ENCODE measurements at places on chromosomes 12 and 14. TPM values are rescaled to one million over a fixed set of nuclear protein-coding genes. Genes with fewer than 3 reads are reported as not detected.

The CARMIL3 gene
- 0.32 TPM for polyA plus RNA-seq

DNA sequence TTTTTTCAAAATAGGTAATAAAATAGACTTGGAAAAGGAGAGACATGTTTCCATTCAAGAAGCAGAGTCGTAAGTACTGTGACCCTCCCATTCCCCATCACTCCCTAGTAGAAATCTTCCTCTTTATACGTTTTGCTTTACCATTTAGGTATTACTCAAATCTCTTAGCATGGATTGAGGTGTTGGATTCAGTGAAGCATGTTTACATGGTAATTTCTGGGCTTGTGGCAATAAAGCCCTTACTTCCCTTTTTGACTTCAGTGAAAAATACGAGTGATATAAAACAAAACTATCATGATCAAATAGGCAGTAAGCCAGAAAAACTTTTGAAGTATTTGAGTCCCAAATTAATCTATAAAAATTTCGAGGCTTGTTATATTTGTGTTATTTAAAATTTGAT is 27.4 kb downstream of the RAB21 start:
- H3K4me3 ChIP-seq, result no peak overlapping the region
- no peaks in the 10 kb centered on the region for H3K27me3 ChIP-seq
- H3K27ac ChIP-seq, result no peak overlapping the region

The RAD9B gene
- polyA plus RNA-seq, result 0.20 TPM

DNA sequence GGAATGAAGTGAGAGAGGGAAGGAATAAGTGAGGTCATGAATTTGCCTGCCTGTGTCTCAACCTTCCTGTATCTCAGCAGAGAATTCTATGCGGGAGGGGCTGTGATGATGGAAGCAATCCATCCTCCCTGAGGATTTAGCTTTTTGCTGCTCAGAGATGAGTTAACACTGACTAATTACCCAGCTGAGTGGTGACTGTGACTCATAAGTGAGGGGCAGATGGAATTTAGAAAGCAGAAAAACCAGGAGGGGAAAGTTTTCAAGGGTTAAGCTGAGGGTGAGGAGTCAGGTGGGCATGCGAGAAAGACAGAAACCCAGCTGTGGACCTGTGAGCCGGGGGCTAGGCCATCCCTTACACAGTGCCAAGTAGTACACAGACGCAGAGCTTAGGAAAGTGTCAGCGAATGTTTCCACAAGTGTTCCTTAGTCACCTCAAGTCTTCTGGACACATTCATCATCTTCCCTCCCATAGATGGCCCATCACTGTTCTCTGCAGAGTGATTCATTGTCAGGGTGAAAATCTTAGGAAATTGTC is 277.9 kb downstream of the IPO8 start:
- no peak for DNase-seq
- no peaks in the 10 kb centered on the region for H3K27me3 ChIP-seq
- H3K4me1 ChIP-seq, result no peaks in the 10 kb centered on the region
- no peak overlapping the region for H3K27ac ChIP-seq
- H3K4me3 ChIP-seq, result no peak overlapping the region

GRCh38 chr12:73964641-73965040 is 573.0 kb upstream of the ATXN7L3B start:
- no peak overlapping the region for H3K4me3 ChIP-seq
- H3K27ac ChIP-seq, result no peak overlapping the region
- no peak for DNase-seq
- no peaks in the 10 kb centered on the region for H3K36me3 ChIP-seq

DNA sequence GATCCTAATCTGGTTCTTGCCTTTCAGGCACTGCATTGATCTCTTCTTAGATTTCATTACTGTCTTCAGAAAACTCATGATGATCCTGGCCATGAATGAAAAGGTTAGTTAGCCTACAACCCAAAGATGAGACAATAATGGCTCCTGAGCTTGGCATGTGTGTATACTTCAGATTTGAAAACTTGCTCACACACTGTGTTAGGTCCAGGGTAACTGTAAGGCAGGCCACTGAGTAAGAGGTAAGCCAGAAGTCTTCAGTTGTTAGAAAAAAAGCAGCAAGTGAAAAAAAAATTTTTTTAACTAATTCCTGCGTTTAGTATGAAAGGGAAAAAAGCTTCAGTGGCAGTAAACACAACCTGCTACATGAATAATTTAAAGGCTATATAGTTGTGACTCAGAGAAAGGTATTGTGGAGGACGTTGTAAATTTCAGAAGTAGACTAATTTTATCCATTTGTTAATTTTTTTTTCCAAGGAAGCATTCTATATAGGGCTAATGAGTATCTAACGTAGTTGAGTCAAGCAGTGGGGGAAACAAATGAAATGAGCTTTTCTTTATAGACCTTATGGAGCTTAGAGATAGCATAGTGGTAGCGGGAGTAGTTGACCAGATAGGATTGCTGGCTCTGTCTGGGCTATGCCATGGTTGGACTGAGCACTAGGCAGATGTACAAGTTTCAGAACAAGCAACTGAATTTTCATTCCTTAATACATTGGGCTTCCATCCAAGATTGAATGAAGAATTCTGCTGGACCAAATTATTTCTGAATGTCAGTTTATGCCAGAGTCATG is 20.5 kb downstream of the TMBIM6 start:
- no peak for DNase-seq
- H3K27ac ChIP-seq, result no peak overlapping the region
- no peaks in the 10 kb centered on the region for H3K4me1 ChIP-seq
- no peak overlapping the region for H3K4me3 ChIP-seq
- H3K36me3 ChIP-seq, result peaks cover 77% of the 10 kb centered on the region

- H3K36me3 ChIP-seq, result no peaks in the 10 kb centered on the region
- no peak overlapping the region for H3K4me3 ChIP-seq
- DNase-seq, result peak; percentile 21
Observed at GRCh38 chr14:36580141-36580855, 2.1 kb downstream of the NKX2-8 start.

The PRB2 gene
- polyA plus RNA-seq, result not detected

- DNase-seq, result peak; percentile 52
- H3K27ac ChIP-seq, result peak overlapping the region; percentile 80
- H3K4me3 ChIP-seq, result peak overlapping the region; percentile 73
- H3K36me3 ChIP-seq, result no peaks in the 10 kb centered on the region
Observed at GRCh38 chr14:89616852-89617341, 199.9 kb upstream of the FOXN3 start.

The ULK1 gene
- polyA plus RNA-seq, result 6.0 TPM

The SLC41A2 gene
- polyA plus RNA-seq, result 3.1 TPM

The LRRC43 gene
- polyA plus RNA-seq, result 1.4 TPM

The ERBB3 gene
- polyA plus RNA-seq, result 1.4 TPM

- no peaks in the 10 kb centered on the region for H3K27me3 ChIP-seq
- peak; percentile 11 for DNase-seq
- H3K27ac ChIP-seq, result no peak overlapping the region
- H3K36me3 ChIP-seq, result no peaks in the 10 kb centered on the region
Observed at GRCh38 chr12:59046763-59047534, 126.6 kb upstream of the LRIG3 start.

- peaks cover 4% of the 10 kb centered on the region for H3K4me1 ChIP-seq
- DNase-seq, result no peak
- no peak overlapping the region for H3K4me3 ChIP-seq
- no peak overlapping the region for H3K27ac ChIP-seq
- peaks cover 22% of the 10 kb centered on the region for H3K27me3 ChIP-seq
Observed at GRCh38 chr14:56248442-56248841, 130.2 kb downstream of the PELI2 start.

- no peaks in the 10 kb centered on the region for H3K36me3 ChIP-seq
- no peaks in the 10 kb centered on the region for H3K4me1 ChIP-seq
- peak overlapping the region; percentile 9 for H3K4me3 ChIP-seq
Observed at GRCh38 chr12:116508145-116509121, 50.7 kb upstream of the MAP1LC3B2 start.

GRCh38 chr14:76953311-76953945 is 75.1 kb downstream of the IRF2BPL start:
- no peak overlapping the region for H3K4me3 ChIP-seq
- H3K27ac ChIP-seq, result peak overlapping the region; percentile 99

The CD69 gene
- not detected for polyA plus RNA-seq

DNA sequence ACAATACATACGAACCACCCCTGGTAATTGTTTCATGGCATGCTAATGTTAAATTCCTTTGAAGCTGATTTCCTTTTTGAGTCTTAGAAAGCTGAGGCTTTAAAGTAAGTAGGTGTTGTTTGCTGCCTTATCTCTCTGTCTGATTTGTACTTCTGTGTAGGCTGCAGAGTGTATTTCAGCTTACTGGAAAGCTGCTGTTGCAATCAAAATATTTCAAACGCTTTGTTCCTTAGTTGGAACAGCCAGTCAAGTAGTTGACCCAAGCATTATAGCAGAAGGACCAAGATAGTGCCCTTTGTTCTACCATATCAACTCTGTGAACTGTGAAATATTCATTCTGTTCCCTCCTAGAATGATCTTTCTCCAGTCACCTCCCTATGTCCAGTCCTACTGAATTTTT is 3.1 kb downstream of the PKP2 start:
- no peak for DNase-seq
- H3K27ac ChIP-seq, result no peak overlapping the region
- H3K4me1 ChIP-seq, result peaks cover 14% of the 10 kb centered on the region
- H3K27me3 ChIP-seq, result peaks cover 14% of the 10 kb centered on the region

DNA sequence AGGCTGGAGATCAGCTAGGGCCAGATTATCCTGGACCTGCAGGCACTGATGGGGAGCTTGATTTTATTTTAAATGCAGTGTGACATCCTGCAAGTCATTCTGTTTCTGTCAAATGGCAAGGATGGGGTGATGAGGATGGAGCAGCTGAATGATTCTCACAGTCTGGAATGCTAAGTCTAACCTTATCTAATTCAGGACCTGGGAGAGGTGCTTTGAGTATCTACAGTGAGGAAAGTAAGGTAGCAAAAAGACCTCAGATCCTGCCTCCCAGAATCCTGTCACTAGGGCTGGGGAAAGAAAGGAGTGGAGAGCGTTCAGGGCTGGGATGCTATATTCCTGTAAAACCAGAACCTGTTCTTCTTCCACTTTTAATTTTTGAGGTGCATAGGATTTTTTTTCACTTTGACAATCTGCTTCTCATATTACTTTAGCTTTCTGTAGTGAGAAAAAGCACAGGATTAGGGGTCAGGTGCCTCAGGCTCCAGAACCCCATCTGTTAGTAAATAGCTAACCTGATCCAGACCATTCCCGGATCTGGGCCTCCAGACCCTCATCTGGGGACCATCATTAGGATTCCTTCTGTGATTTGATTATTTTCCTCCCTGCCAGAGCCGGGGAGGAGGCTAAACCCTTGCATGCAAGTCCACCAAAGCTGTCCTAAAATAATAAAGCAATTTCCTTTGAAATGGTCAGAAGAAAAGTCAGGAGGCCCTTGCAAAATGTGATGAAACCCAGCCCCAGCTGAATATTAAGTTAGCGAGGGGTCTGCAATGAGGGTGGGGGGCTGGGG is 54.7 kb downstream of the ASCL1 start:
- H3K36me3 ChIP-seq, result no peaks in the 10 kb centered on the region
- peak; percentile 58 for DNase-seq
- H3K27ac ChIP-seq, result no peak overlapping the region
- H3K27me3 ChIP-seq, result no peaks in the 10 kb centered on the region
- H3K4me3 ChIP-seq, result no peak overlapping the region
- H3K4me1 ChIP-seq, result no peaks in the 10 kb centered on the region

The KLRG1 gene
- 5.1 TPM for polyA plus RNA-seq

The AMIGO2 gene
- polyA plus RNA-seq, result 1.3 TPM

GRCh38 chr12:103028881-103029639 is 71.6 kb downstream of the ASCL1 start:
- no peak overlapping the region for H3K4me3 ChIP-seq
- no peaks in the 10 kb centered on the region for H3K36me3 ChIP-seq
- no peak overlapping the region for H3K27ac ChIP-seq
- H3K4me1 ChIP-seq, result no peaks in the 10 kb centered on the region
- DNase-seq, result no peak

- H3K36me3 ChIP-seq, result no peaks in the 10 kb centered on the region
- DNase-seq, result peak; percentile 17
- no peak overlapping the region for H3K27ac ChIP-seq
- H3K4me1 ChIP-seq, result no peaks in the 10 kb centered on the region
- H3K27me3 ChIP-seq, result no peaks in the 10 kb centered on the region
Observed at GRCh38 chr12:87274594-87275245, 754.5 kb downstream of the C12orf50 start.

The PTPRB gene
- polyA plus RNA-seq, result 1.1 TPM

DNA sequence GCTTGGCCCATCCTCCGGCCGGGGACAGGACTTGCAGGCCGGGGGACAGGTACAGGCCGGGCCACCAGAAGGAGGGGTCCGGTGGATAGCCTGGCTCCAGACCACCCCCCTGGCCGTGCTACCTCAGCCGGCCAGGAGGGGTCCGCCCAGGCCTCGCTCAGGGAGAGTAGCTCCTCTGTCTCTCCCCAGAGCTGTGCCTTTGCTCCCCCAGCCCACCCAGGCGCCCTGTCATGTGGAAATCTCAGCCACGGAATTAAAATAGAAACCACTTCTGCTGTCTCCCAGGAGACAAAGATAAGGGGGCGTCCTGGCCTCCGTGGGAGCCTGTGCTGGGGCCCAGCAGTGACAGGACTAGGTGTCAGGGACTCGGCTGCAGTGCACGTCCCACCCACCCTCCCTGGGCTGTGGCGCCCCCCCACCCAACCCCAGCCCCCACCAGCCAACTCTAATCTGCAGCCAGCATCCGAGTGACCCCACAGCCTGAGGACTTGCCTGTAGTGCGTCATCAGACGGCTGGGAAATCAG is 3.3 kb upstream of the CRIP2 start:
- DNase-seq, result peak; percentile 83
- peak overlapping the region; percentile 99 for H3K27ac ChIP-seq
- peaks cover 34% of the 10 kb centered on the region for H3K36me3 ChIP-seq
- H3K4me3 ChIP-seq, result no peak overlapping the region
- H3K27me3 ChIP-seq, result no peaks in the 10 kb centered on the region

DNA sequence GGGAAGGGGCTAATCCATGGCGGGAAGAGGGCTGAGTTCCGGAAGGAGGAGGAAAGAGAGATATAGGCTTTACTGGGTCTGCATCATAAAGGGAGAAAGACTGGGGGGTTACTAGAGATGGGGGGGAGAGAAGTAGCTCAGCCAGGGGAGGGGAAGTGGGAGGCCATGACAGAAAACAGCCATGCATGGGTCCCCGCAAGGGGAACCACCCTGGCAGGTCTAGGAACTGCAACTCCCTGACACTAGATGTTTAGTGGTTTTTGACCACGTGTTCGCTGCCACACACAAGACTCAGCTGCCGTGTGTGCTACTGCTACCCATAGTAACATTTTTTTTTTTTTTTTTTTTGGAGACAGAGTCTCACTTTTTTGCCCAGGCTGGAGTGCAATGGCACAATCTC is 145.0 kb downstream of the RIMBP2 start:
- H3K27me3 ChIP-seq, result no peaks in the 10 kb centered on the region
- no peak overlapping the region for H3K27ac ChIP-seq
- no peak for DNase-seq
- no peaks in the 10 kb centered on the region for H3K36me3 ChIP-seq

GRCh38 chr12:93042283-93042682 is 113.2 kb upstream of the EEA1 start:
- H3K4me3 ChIP-seq, result no peak overlapping the region
- no peak overlapping the region for H3K27ac ChIP-seq
- no peak for DNase-seq
- no peaks in the 10 kb centered on the region for H3K36me3 ChIP-seq
- no peaks in the 10 kb centered on the region for H3K4me1 ChIP-seq

GRCh38 chr14:39267608-39268005 is 33.9 kb downstream of the MIA2 start:
- no peaks in the 10 kb centered on the region for H3K36me3 ChIP-seq
- no peaks in the 10 kb centered on the region for H3K27me3 ChIP-seq
- H3K4me3 ChIP-seq, result peak overlapping the region; percentile 68
- peak overlapping the region; percentile 84 for H3K27ac ChIP-seq
- DNase-seq, result no peak
- no peaks in the 10 kb centered on the region for H3K4me1 ChIP-seq

The RNASE2 gene
- not detected for polyA plus RNA-seq
